ENCODE measurements at places on chromosomes 2 and 18.

DNA sequence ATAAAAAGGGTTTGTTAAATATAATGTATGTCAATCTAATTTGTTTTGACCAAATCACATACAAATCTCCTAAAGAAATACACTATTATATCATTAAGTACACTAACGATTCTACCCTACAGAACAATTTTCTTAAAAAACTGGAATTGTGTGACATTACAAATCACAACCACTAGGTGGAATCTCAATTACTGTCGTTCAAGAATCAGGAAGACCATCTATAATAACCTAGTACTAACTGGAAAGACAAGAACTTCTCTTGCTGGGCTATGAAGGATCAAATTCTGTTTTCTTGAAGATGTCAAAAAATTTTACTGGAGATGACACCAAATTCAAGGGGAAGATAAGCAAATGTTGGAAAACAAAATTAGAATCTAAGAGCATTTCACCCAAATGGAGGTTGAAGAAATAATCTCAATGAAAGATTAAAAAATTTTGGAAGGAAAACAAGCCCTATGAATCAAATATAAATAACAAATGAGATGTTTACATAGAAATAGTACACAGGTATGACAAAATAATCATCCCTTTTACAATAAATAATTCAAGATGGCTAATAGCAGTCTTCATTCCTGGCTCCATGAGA lies 110.9 kb downstream of the STK39 start:
- no peak for DNase-seq

DNA sequence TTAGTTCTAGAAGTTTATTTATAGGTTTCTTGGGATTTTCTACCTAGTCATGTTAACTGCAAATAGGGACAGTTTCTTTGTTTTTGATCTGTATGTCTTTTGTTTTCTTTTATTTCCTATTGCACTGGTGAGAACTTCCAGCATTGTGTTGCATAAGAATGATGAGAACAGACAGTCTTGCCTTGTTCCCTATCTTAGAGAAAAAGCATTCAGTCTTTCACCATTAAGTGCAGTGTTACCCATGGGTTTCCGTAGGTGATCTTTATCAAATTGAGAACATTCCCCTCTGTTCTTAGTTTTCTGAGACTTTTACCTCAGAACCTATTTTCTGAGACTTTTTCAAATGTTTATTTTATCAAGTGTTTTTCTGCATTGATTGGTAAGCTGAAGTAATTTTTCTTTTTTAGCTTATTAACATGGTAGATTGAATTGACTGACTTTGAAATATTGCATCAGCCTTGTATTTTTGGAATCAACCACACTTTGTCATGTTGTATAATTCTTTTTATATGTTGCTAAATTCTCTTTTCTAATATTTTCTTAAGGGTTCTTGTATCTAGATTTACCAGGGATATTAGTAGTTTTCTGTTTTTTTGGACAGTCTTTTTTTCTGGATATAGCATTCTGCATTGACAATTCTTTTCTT lies 17.2 kb downstream of the MFSD6 start:
- DNase-seq: no peak

GRCh38 chr18:23259701-23260681 lies 124.7 kb downstream of the CABLES1 start:
- DNase-seq: peak; percentile 66

DNA sequence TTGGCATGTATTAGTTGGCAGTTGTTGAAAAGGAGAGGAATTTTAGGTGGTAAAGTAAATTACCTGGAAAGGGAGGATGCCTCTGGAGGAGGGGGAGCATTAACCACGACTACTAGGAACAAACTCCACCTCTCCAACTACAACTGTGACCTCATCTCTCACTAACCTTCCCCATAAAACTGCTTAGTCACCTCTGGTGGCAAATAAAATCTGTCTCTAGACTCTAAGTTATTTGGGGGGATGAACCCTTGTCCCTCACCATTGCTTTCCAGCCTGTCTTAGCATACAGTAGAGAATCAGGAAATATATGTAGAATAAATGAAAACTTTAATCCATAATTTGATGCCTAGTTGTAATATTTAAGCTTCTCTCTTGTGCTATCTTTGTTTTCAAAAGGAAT lies 27.6 kb upstream of the MYO1B start:
- DNase-seq: no peak

- DNase-seq: peak; percentile 45
Observed at GRCh38 chr18:56869189-56869777, 218.1 kb downstream of the WDR7 start.

GRCh38 chr18:47120428-47120827 lies 29.9 kb downstream of the HDHD2 start:
- DNase-seq: no peak

DNA sequence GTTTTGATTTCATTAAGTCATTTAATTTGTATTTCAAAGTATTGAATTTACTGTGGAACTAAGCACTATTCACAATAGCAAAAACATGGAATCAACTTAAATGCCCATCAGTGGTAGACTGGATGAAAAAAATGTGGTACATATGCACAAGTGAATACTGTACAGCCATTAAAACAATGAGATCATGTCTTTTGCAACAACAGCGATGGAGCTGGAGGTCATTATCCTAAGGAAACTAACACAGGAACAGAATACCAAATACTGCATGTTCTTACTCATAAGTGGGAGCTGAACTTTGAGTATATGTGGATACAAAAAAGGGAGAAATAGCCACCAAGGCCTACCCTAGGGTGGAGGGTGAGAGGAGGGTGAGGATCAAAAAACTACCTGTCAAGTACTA lies 164.4 kb downstream of the BABAM2 start:
- DNase-seq: no peak

- no peak for DNase-seq
Observed at GRCh38 chr2:143497726-143498125, 368.5 kb downstream of the ARHGAP15 start.

DNA sequence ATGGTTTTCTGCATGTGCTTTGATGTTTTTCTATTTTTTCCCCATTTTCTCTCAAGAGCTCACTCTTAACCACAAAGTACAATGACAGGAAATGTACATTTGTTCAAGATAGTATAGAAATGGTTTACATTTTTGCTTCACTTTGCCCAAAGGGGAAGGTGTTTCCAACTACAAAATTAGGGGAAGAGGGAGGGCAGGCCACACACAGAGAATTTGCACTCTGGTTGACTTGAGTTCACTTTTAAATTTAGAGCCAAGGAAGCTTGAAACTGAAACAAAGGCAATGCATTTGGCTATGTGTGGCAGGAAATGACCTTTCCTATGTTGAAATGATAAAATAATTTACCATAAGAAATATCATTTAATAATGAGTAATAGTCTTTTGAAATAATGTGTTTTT lies 19.1 kb upstream of the VIT start:
- no peak for DNase-seq

DNA sequence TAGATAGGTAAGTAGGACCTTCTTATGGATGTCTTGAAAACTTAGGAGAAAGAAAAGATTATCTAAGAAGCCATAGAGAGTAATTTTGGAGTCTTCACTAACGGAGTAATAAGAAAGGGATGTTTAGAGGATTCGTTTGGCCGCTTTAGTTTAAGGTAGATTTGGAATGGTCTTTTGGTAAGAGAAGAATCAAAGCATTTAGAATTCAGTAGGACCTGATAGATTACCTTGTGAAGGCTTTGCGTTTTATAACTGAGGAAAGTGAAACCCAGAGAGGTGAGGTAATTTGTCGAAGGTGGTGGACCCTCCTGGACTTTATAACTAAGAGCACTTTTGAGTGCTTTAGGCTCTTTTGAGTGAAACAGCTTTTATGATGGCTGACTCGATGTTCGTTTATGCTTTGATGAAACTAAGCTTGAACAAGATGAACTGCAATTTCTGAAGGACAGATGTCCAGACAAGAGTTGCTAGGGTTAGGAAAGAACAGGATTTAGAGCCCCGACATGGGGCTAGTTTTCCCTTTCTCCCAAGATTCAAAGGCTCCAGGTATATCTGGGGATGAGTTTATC lies 1.3 kb downstream of the MYL12B start:
- no peak for DNase-seq

DNA sequence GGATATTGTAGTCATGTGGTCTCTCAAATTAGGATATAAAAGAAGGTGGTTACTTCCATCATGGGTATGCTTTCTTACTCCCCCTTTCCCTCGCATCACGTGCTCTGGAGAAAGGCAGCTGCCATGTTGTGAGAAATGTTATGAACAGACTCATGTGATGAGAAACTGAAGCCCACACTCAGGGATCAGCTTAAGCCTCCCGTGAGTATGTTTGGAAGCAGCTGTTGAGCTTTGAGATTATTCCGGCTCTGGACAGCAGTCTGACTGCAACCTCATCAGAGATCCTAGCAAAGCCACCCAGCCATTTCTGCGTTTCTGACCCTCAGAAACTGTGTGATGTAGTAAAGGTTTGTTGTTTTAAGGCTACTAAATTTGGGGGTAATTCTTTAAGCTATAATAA lies 700.1 kb downstream of the ADCYAP1 start:
- DNase-seq: no peak

DNA sequence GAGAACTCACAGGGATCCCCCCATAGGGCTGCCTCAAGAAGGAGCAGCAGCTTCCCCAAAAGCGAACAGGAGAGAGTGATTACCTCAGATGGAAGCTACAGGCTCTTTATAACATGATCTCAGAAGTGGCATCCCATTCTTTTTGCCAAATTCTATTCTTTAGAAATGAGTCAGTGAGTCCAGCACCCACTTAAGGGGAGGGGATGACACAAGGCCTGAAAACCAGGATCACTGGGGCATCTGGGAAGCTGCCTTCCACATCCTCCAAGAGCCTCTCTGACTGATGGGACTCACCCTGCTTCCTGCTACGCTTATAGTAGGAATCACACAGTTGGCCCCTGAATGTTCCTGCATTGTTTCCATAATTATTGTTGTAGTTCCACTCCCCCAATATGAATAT lies 96.5 kb downstream of the MAPK4 start:
- no peak for DNase-seq

DNA sequence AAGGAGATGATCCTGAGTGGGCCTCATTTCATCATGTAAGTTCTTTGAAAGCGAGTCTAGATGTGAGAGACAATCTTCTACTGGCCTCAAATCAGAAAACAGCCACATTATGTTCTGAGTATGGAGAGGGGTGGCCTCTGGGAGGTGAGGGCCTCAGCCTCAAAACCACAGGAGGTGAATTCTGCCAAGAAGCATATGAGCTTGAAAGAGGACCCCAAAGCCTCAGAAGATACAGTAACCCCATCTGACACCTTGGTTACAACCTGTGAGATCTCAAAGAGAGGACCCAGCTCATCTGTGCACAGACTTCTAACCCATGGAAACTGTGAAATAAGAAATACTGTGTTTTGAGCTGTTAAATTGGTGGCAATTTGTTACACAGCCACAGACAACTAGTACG lies 200.1 kb downstream of the ARHGAP15 start:
- DNase-seq: no peak

DNA sequence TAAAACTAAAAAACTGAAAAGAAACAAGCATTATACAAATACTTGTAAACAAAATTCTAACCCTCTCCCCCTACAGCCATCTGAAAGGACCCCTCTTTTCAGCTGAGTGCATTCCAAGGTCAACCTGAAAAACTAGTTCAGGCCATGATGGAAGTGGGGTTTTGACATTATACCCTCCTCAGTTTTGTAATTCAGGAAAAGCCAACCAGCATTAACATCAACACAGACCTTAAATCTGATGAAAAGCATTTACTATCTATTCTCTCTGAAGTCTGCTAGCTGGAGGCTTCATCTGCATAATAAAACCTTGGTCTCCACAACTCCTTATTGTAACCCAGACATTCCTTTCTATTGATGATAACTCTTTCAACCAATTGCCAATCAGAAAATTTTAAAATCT lies 302.2 kb downstream of the CNTNAP5 start:
- no peak for DNase-seq

DNA sequence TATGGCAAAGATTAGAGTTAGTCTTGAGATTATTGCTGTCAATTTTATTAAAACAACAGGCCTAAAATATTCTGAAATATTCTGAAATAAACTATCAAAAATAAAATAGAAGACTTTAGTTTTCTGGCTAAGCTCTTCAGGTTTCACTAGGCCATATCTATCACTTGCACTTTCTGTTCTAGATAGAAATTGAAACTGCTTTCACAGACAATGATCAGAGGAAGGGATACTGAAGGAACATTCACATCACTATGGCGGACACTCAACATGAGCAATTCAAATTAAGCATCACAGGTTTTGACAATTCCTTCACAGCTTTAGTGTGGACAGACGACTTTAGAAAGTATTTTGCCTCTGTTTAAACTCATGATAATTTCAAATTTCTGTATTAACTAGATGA lies 586.4 kb upstream of the REG3G start:
- no peak for DNase-seq

- DNase-seq: no peak
Observed at GRCh38 chr2:234410526-234410925, 86.4 kb downstream of the ARL4C start.

GRCh38 chr2:150647943-150648342 lies 160.5 kb upstream of the RND3 start:
- no peak for DNase-seq

- DNase-seq: no peak
Observed at GRCh38 chr2:52260904-52261303, 1229.0 kb upstream of the NRXN1 start.

- DNase-seq: no peak
Observed at GRCh38 chr2:145302886-145303285, 783.0 kb upstream of the ZEB2 start.

GRCh38 chr18:78433562-78433961 lies 546.1 kb upstream of the SALL3 start:
- DNase-seq: no peak

DNA sequence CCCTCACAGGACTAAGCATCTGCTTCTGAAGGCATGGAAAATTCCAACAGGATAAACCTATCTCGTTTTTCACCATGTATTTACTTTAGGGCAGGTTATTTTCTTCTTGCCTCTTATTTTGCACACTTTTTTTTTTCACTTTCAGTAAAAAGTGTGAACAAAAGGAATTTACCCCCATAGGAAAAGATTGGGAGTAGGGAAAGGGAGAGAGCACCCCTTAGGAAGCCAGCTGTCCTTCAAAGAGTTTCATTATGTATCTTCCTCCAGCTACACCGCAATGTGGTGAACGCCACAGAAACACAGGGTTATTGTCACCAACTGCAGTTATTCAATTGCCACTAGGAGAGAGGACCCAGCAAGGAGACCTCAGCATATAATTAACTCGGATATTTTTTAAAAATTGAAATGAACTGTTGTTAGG lies 286.2 kb upstream of the VRK2 start:
- no peak for DNase-seq

- no peak for DNase-seq
Observed at GRCh38 chr2:127632592-127633489, 13.1 kb upstream of the GPR17 start.

DNA sequence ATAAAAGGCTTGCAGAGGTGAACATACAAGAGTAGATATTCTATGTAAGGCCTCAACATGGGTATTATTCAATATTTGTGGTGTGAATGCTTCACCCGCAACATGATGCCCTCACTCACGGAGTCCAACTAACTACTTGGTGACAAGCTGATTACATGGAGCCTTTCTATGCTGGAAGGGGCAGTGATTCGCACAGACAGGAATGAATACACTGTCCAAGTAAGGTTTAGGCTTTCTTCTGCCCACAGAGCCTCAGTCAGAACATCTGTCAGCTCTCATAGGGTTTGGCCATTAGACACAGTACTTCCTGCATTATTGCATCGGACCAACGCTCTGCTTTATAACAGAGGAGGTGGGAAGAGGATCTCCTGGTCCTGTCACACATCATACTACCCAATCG lies 80.3 kb upstream of the SLC35G4 start:
- DNase-seq: no peak

Measured in NCI-H2107 (cell line).